ENCODE measurements at places on chromosomes 7 and 10.

GRCh38 chr10:114713525-114714090 lies 55.5 kb upstream of the ABLIM1 start:
- DNase-seq, result no peak

- no peak for DNase-seq
Measured at GRCh38 chr7:47777531-47778152, 170.6 kb downstream of the PKD1L1 start.

DNA sequence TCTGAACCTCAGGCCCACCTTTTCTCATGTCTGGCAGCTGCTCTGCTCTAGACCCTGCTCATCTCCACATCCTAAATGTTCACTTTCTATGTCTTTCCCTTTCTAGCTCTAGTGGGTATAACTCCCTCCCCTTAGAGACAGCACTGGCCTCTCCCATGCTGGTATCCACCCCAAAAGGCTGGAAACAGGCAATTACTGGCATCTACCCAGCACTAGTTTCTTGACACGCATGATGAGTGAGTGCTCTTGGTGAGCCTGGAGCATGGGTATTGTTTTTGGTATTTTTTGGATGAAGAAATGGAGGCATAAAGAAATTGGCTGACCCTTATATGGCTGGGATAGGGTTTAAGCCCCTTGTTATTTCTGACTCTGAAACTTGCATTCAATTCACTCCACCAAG lies 156.0 kb downstream of the EGFR start:
- DNase-seq, result no peak

DNA sequence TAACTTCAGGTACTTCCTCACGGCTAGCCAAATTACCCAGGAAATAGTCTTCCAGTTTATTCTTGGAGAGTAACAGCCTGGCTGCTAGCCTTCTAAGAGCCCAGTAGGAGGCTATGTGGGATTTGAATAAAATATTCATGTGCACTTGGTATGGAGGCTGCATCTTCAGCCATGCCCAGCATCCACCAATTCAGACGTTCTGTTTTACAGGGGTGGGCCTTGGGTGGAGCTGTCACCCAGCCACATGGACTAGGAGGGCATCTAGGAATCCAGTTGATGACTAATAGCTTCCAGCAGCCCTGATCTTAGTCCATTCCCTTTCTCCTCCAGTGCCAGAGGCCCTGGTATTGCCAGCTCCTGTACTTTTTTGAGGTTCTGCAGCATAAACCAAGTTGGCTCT lies 66.3 kb upstream of the ZRANB1 start:
- no peak for DNase-seq

- no peak for DNase-seq
Measured at GRCh38 chr10:88781206-88781605, 21.3 kb upstream of the LIPM start.

DNA sequence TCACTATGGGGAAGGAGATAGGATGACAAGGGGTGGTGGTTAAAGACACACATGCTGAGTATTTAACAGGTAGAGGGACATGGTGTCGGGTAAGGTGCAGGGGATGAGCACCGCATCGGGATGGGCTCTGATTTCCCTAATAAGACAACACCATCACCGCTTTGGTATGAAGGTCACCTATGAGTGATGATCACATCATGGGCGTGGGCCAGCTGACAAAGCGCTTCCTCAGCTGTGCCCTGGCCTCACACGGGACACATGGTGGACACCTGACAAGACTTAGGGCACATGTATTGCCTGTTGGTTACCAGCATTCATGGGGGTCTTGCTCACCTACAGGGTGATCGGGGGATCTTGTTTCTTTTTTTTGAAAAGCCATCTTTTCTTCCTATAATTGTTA lies 12.8 kb downstream of the C7orf57 start:
- DNase-seq, result no peak

- DNase-seq, result no peak
Measured at GRCh38 chr7:88689821-88690220, 69.7 kb upstream of the ZNF804B start.

- no peak for DNase-seq
Measured at GRCh38 chr10:99080275-99080945, 155.2 kb downstream of the HPSE2 start.

- DNase-seq, result no peak
Measured at GRCh38 chr7:138625849-138626230, 75.3 kb downstream of the SVOPL start.

DNA sequence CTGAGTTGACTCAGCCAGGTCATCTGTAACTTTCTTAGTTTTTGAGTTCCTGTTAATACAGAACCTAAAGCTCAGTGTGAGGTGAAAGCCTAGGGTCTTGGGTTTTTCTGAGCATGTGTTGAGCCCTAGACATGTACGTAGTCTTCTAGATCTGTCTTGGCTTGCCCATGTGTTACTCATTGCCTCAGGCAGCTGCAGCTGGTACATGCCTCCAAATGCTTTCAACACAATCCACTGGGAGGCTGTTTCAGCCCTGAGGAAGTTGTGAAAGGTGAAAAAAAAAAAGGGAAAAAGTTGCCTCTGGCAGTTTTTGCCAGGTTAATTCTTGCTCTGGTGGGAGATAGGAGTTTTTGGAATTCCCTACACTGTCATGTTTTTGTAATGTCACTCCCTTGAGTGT lies 134.6 kb downstream of the RNF216 start:
- no peak for DNase-seq

- no peak for DNase-seq
Measured at GRCh38 chr10:74643596-74643975, 182.8 kb upstream of the KAT6B start.

DNA sequence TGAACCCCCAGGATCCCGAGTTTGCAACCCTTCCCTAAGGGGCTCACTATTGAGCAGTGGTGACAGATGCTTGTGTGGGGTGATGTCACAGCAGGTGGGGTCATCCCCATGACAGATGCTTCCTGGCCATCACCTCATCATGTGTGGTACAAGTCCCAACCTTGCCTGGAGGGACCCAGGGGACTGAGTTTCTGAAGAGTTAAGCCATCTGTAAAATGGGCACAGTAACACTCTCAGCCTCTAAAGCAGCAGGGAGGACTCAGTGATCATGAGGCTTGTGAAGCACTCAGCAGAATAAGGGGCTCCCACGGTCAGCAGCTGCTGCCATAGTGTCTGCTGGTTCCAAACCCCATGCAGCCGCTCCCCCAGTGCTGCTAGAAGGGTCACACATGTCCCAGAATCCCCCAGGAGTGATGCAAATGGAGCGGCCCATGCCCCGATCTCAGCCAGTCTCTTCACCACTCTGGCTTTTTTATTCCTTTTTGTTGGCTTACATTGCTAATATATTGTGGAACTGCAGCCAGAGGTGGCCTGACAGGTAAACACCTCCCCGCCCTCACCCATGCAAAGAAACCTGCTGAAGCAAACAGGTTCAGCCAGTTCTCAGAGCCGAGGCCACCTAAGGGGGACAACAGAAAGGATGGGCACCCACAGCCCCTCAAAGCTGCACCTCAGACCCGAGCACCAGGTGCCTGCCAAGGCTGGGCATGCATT lies 102.1 kb upstream of the PDGFA start:
- no peak for DNase-seq

DNA sequence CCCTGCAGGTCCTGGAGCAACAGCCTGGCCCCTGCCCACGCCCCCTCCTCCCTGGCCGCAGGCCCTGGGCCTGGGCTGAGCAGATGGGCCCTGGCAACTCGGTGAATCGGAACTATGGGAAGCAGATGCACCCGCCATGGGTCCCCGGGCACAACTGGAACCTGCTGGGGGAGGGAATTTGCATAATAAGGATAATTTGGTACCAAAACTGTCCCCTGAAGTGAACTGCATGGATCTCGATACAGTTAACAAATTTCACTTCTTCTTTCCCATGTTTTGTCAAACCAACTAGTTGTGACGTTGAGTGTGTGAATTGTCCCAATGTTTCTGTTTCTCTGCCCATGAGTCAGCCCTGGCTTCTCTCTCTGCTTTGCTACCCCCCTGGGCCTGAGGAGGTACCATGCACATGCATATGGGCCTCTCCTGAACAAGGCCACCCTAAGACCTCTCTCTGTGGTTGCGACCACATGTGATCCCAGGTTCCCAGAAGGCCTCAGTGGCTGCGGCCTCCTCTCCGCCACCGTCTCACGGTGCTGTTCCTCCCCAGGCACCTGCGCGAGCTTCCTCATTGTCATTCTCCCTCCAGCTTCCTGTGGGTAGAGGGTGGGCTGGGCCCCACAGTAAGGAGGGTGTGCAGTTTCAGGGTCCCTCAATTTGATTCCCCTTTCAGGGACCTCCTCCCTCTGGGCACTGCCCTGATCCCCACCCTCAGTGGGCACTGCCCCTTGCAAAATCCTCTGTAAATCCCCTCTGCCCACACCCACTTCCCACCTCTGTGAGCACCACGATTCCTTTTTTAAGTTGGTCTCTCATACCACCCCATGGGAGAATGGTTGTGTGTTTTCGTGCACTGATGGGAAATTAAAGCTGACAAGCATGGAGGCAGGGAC lies 40.0 kb downstream of the FIGNL1 start:
- DNase-seq, result peak; percentile 58

DNA sequence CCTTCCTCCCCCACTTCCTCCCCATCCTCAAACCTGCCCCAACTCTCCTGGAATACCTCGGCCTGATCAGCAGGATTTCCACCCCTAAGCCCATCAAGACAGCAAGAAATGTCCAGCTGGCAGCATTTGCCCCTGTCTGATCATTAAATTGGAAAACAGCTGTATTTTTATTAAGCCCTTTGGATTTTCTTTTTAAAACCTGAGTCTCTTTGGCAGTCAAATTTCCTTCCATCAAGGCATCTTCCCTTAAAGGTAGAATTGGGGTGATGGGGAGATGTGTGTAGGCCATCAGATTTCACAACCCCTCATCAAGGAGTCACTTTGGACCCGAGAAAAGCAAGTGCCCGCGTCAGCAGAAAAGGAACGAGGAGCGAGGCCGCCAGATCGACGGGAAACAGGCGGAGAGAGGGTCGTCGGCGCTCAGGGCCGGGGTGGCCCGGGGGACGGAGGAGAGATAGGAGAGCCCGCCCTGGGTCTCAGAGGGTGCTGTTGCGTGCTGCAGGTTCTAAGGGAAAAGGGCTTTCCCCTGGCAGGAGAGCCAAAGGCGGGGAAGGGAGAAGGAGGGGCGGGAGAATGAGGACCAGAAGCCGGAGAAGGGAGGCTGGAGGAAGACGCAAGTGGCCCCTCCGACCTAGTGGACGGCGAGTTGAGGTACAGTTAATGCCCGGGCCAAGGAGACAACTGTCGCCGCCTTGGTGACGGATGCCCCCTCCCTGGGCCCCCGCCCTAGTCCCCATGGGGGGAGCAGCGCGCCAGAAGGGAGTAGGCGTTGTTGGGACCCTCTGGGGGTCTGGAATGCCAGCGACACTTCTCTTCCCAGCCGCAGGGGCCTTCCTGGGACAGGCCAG lies 11.5 kb upstream of the GATA3 start:
- peak; percentile 15 for DNase-seq

DNA sequence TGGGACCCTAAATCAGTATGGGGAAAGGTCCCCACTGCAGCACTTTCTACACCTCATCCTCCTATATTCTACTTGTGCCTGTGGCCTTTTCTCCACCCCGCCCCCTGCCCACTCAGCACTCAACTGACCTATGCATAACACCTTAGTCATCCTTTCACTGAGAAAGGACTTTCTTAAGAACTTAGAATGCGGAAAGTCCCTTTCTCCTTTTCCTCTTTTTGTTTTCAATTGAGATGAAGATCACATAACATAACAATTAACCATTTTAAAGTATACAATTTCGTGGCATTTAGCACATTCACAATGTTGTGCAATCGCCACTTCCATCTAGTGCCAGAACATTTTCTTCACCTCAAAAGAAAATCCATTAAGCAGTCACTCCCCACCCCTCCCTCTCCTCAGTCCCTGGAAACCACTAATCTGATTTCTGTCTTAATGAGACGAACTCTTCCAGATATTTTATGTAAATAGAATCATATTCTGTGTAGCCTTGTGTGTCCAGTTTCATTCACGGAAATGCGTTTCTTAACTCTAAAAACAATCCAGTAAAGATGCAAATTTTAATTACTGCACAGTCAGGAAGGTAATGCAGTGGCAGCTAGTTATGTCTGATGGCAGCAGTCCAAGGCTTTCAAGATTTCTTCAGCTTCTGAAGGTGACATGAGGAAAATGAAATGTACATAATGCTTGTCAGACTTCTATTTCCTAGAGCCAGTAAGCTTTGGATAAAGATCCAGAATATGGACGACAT lies 41.7 kb downstream of the FAS start:
- DNase-seq, result peak; percentile 50

DNA sequence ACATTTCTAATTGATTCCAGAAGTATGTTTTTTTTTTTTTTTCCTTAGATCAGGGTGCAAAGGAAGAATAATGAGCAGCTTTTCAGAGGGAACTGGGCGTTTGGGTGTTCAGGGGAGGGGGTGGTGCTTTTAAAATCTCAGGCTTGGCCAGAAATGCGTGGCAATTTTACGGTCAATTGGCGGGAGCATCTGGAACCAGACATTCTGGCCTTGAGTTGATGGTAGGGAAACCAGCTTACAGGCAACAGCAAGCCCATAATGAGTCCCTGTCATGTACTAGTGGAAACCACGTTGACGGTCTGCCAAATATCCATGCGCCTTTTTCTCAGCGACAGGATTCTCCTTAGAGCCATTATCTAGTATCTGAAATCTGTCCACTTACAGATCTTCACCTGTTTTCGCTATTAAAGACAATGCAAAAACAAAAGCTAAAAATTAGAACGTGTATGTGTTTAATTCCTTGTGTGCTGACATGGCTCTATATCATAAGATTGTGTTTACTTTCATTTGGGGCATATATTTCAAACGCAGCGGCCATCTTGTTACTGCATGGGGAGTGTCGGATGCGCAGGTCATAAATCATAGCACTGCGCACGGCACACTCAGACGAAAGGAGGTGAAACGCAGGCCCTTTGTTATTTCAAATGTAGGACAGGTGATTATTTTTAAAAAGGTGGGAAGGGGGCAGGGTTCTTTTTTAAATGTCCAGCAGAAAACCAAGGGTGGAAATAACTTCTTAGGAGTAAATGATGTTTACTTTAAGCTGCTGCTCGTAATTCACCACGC lies 209.2 kb downstream of the AGMO start:
- DNase-seq, result no peak

GRCh38 chr10:49371967-49372366 lies 23.9 kb downstream of the DRGX start:
- DNase-seq, result no peak

GRCh38 chr7:17300437-17300836 lies 2.0 kb downstream of the AHR start:
- no peak for DNase-seq

- DNase-seq, result no peak
Measured at GRCh38 chr7:27960415-27960814, 220.2 kb downstream of the JAZF1 start.

- DNase-seq, result no peak
Measured at GRCh38 chr10:62616885-62617590, 187.5 kb upstream of the ADO start.

DNA sequence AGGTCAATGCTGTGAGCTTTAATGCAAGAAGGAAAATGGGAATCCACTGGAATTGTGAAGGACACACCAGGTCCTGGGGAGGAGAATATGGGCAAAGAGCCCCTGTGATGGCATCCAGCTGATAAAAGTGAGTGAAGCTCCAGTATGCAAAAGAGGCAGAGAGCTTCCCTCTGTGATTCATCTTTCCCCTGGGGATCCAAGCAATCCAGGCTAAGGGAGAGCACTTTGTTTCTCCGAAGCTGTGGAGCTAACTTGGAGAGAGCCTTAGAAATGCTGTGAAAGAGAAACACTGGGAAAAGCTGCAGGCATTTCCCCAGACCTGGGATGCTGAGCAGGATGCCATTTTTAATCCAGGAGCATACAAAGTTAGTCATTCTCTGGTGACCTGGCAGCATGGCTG lies 489.5 kb downstream of the SH2D4B start:
- no peak for DNase-seq

GRCh38 chr10:73306171-73306708 lies 52.4 kb downstream of the CFAP70 start:
- no peak for DNase-seq
